Activated T-cell treated with anti-CD3 and anti-CD28 coated beads, Interleukin-2, amount 50 U/mL, for 72 hours (primary cell): ENCODE measurements at places on chromosomes 6 and 20.
A peak's percentile ranks its signal among the peaks of the same experiment; 100 is the strongest.

DNA sequence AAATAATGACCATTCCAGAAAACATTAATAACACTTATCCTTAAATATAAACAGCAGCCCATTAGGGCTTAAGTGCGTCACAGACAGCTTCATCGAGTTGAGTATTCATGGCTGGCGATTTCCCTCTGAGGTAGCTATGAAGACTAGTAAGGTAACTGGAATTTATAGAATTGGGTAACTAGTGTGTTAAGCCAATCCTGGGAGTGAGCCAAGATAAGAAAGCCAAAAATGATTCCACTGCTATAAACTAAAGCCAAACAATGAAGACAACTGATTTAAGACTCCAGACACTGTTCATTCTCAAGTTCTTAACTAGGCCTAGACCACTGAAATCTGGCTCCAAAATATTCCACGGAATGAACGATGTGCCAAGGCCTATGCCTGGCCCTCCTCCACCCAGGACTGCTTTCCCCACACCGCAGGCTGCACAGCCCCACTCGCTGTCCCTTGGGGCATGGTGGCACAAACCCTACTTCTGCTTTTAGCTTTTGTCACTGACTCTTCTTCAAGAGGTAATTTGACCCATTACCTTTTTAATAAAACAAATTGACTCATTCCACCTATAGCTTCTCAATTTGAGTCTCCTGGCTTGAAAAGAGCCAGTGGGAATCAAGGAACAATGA lies 66.0 kb downstream of the BLOC1S5 start:
- DNase-seq, result no peak
- H3K36me3 ChIP-seq, result no peaks in the 10 kb centered on the region
- H3K27ac ChIP-seq, result no peak overlapping the region
- H3K4me3 ChIP-seq, result no peak overlapping the region
- no peaks in the 10 kb centered on the region for H3K4me1 ChIP-seq
- H3K27me3 ChIP-seq, result no peaks in the 10 kb centered on the region

DNA sequence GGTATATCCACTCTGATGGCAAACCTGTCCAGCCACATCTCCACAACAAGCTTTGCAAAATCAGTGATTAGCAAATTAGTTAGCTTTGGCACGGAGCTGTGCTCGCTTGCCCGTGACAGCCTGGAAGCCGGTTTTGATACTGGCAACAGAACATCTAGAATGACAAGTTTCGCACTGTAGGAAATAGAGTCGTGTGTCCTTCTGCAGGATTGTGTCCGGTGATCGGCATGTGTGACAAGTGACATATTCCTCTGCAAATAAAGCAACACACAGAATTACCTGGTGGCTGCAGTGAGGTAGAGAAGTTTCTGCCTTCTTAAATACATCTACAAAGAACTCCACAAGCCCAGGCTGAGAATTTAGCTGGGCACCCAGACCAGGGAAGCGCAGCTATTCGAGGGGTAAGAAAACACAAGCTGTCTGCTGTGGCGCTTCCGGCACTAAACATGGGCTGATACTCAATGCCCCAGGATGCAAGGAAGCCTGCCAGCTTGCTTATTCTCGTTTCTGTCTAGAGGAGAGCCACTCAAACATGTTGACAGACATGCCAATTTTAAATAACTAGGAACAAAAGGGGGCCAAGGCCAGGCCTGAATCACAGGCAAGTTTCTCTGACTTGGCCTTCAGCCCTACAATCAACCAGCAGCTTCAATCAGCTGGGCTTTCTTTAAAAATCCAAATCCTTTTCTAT lies 22.2 kb downstream of the EIF2S2 start:
- H3K27ac ChIP-seq, result no peak overlapping the region
- no peak for DNase-seq
- no peaks in the 10 kb centered on the region for H3K27me3 ChIP-seq
- H3K4me1 ChIP-seq, result peaks cover 10% of the 10 kb centered on the region

DNA sequence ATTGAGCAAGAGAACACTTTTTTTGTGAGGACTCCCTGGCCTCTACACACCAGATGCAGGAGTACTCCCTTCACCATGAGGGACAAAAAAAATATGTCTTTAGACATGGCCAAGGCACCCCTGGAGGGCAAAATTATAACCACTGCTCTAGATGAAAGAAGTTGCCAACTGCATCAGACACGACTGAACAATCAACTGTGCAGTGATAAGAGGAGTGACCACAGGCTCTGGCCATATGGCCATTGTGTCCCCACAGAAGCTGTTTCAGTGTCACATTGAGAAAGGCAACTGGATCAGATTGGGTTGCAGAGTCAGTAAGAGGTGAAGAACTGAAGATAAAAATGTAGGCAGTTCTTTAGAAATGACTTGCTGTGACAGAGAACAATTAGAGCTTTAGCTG lies 85.7 kb downstream of the C6orf118 start:
- H3K27me3 ChIP-seq, result no peaks in the 10 kb centered on the region
- H3K4me3 ChIP-seq, result no peak overlapping the region
- H3K4me1 ChIP-seq, result no peaks in the 10 kb centered on the region
- DNase-seq, result no peak
- H3K36me3 ChIP-seq, result no peaks in the 10 kb centered on the region

DNA sequence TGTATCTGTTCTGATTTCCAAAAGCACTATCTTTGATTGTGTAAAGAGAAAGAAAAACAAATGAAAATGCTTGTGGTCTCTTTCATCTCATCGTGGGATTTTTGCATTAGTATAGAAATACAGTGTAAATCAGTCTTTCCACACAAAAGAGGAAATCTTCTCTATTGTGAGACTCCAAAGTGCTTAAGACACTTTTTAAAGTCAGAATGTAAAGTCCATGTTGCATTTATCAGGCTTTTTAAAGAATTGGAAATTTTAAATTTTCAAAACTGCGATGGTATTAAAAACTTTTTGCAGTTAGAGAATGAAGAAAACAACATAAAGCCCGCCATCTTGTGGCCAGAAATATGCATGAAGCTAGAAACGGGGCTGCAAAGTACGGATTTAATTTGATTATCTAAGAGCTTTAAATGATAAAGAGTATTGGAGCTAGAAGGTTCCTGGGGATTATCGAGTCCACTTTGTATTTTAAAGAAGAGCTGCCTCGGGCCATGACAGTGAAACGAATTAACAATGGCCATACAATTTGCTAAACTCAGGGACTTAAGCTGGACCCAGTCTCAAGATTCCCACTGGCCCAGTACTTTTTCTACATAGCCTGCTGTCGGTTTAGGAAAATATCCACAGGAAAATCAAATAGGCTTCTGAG lies 339.6 kb downstream of the ARHGAP18 start:
- peak; percentile 32 for DNase-seq
- H3K36me3 ChIP-seq, result no peaks in the 10 kb centered on the region
- H3K4me1 ChIP-seq, result peaks cover 17% of the 10 kb centered on the region

DNA sequence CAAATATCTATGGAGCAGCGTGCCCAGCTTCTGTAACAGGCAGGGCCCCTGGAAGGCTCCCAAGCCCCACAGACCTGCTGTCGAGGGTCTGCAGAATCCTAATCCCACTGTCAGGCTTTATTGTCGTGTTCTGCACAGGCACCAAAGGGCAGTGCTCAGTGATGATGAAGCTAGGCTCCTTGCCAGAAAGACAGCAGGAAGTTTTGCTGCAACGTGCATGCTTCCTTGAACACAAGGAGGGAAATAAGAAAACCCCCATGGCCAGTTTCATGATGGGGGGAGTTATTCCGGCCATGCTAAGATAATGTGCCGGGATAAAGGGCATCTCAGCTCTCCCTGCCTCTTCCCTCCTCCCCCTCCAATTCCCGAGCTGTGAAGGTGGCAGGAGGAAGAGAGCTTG lies 109.4 kb upstream of the KCNG1 start:
- peaks cover 24% of the 10 kb centered on the region for H3K27me3 ChIP-seq
- no peaks in the 10 kb centered on the region for H3K36me3 ChIP-seq
- DNase-seq, result no peak
- H3K4me3 ChIP-seq, result no peak overlapping the region
- no peak overlapping the region for H3K27ac ChIP-seq
